GM23248 (cell line): ENCODE measurements at places on chromosomes 2 and 18.

DNA sequence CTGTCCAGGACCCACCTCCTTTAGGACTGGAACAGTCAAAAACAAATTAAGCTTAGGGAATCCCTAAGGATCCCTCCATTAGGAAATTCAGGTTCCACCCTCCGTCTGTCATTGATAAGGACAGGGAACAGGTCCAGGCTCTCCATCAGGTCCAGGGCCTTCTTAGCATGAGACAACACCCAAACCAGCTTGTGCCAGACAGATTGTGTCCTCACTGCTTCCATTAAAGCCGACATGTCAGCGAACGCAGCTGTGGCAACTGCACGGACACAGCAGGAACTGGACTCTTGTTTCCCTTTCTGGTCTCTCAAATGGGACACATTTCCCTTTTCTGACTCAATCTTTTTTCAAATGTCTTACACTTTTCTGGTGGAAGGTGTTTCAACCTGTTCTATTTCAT is 81.4 kb downstream of the BCL11A start:
- no peak for DNase-seq

DNA sequence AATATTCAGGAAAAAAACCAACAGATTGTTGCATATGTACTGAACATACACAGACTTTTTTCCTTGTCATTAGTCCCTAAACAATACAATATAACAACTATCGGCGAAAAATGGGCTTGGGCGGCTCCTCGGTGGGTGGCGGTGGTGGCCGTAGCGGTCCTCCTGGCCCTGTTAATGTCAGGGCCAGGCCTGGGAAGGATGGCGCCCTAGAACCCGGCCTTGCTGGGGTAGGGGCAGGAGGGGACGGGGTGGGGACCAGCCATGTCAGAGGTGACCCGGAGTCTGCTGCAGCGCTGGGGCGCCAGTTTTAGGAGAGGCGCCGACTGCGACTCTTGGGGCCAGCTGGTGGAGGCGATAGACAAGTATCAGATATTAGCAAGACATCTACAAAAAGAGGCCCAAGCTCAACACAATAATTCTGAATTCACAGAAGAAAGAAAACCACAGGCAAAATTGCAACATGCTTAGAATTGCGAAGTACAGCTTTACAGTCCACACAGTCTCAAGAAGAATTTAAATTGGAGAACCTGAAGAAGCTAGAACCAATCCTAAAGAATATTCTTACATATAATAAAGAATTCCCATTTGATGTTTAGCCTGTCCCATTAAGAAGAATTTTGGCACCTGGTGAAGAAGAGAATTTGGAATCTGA is 36.5 kb downstream of the ROCK2 start:
- no peak for DNase-seq

DNA sequence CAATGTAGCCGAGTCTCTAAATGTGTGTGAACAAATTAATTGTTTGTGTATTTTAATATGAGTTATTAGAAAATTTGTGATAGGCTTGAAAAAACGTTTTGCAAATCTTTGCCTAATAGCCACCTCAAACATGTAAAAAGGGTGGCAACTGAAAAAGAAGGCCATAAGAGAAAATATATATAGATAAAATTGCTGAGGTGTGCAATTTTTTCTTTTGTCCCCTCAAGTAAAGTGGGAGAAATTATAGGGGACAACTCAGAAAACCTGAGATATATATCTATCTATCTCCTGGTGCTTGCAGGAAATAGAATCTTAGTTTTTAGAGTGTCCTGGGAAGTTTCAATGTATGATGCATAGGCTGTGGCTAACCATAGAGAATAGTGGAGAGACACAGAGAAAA is 201.4 kb upstream of the LRP1B start:
- no peak for DNase-seq

- no peak for DNase-seq
Observed at GRCh38 chr2:100756704-100757103, 63.2 kb upstream of the NPAS2 start.
